ENCODE measurements at places on chromosomes 5 and 9.

DNA sequence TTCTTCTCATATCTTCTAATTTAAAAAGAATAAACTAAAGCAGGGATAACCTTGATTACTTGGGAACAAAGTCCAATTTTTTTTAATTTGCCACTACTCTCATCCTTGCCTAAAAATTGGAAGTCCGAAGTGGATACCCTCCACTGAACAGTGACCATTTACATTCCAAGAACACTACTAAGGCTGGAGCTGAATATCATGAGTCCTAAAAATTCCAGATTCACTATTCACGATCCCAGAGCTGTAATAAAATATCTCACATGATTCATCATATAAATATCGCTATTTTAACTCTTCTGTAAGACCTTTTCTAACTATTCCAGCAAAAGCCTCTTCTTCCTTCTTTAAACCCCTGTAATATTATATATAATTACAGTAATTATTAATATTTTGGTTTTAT is 57.4 kb downstream of the ATPSCKMT start:
- DNase-seq: no peak

- DNase-seq: no peak
Measured at GRCh38 chr9:33439731-33440130, 7.7 kb downstream of the AQP3 start.

DNA sequence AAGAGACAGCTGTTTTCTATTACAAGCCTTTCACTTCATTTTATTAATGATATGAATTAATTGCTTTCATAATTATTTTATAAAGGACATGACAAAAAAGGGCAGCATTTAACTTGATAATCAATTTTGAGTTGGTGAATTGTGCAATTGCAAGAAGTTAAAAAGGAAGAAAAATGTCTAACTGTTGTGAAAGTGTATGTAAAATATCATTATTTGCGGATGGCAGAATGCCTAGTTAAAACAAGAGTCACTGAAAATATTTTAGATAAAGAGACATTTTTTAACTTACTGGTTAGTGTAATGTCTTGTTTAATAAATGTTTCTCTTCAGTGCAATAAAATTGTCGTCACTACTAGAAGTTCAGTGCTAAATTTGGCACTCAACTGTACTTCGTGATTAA is 57.6 kb upstream of the HTR4 start:
- DNase-seq: no peak

DNA sequence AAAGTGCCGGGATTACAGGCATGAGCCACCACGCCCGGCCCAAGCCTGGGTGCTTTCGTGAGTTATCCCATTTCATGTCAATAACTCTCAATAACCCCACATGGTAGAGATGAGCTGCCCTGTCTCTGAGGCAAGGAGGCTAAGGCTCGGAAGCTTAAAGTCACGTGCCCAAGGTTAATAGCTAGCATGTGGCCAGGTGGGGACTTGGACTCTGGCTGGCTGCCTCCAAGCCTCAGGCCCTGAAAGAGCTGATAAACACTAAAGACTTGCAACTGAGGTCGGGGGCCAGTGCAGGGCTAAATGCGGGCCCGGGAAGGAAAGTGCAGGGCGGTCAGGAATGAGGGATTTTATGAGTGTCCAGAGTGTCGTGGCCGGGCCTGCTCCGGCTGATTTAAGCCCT is 30.9 kb upstream of the BARHL1 start:
- DNase-seq: no peak

GRCh38 chr5:171914726-171915338 is 91.6 kb downstream of the FBXW11 start:
- DNase-seq: peak; percentile 2

DNA sequence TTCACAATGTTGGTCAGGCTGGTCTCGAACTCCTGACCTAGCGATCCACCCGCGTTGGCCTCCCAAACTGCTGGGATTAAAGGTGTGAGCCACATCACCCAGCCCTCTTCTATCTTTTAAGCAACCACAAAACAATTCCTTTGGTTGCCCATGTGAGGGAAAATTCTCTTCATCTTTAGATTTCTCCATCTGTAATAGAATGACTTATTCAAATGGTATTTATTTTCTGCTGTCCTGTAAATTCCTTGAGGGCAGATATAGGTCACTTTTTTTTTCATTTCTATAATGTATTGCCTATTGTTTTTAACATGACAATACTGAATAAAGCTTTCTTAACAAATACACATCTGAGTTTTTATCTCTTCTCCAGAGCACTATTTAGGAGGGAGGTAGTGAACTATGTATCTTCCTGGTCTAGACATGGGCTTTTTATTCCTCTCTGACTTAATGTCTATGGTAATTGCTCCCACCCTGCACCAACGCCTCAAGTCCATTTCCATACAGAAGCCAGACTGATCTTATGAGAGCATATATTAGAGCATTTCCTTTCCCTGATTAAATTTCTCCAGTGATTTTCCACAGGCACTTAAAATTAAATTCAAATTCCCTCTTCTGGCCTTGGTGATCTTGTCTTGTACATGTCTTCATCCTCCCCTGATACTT is 595.6 kb downstream of the CAAP1 start:
- no peak for DNase-seq

DNA sequence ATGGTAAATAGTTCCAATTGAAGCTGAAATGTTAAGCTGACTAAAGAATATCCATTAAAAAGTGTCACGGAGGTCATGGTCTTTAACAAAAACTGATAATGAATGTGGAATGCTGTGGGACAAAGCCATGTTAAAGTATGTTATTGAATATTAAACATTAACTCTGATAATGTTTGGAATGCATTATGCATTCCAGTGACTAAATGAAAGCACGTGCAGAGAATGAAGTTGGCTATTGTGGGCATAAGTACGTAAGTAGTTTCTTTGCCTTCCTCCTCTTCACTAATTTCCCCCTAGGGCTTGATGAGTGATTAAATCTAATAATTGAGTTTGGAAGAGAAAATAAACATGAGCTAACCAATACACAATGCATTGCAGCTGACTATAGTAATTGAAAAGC is 640.4 kb upstream of the CDH10 start:
- no peak for DNase-seq

- no peak for DNase-seq
Measured at GRCh38 chr5:136246122-136246521, 53.2 kb upstream of the SMIM32 start.

- DNase-seq: peak; percentile 20
Measured at GRCh38 chr9:76082057-76082456, 191.6 kb downstream of the PCSK5 start.

GRCh38 chr9:532707-533106 is 308.8 kb upstream of the DMRT1 start:
- DNase-seq: no peak

- no peak for DNase-seq
Measured at GRCh38 chr5:112933651-112934365, 11.8 kb upstream of the REEP5 start.

- no peak for DNase-seq
Measured at GRCh38 chr5:37831821-37832534, 7.9 kb downstream of the GDNF start.

- no peak for DNase-seq
Measured at GRCh38 chr9:35757226-35757891, 3.3 kb upstream of the MSMP start.

GRCh38 chr5:148311484-148311883 is 739 bp upstream of the SPINK7 start:
- DNase-seq: no peak

GRCh38 chr5:142133330-142134206 is 25.0 kb downstream of the NDFIP1 start:
- no peak for DNase-seq

DNA sequence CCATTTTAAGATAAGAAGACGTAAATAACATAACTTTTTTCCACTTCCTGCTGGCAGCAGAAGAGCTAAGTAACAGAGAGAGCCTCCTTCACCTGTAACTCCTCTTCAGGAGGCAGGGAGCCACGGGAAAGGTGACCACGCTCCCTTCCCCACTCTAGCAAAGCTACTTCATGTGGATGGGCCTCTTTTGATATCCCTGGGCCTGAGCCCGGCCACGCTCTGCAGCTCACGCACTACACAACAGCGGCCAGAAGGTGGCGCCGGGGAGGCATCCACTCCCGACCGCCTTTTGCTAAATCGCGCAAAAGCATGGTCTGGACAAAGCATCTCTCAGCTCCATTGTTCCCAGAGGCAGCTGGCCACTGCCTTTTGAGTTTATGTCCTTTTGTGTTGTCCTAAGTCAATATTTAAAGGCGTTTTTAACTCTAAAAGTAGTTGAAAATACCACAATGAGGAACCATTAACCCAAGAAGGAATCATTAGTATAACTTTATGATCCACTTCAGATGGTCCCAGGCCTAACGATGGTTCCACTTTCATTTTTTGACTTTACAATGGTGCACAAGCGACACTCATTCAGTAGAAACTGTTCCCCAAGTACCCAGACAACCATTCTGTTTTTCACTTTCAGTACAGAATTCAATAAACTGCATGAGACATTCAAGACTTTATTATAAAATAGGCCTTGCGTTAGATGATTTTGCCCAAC is 23.6 kb downstream of the CMBL start:
- peak; percentile 84 for DNase-seq

DNA sequence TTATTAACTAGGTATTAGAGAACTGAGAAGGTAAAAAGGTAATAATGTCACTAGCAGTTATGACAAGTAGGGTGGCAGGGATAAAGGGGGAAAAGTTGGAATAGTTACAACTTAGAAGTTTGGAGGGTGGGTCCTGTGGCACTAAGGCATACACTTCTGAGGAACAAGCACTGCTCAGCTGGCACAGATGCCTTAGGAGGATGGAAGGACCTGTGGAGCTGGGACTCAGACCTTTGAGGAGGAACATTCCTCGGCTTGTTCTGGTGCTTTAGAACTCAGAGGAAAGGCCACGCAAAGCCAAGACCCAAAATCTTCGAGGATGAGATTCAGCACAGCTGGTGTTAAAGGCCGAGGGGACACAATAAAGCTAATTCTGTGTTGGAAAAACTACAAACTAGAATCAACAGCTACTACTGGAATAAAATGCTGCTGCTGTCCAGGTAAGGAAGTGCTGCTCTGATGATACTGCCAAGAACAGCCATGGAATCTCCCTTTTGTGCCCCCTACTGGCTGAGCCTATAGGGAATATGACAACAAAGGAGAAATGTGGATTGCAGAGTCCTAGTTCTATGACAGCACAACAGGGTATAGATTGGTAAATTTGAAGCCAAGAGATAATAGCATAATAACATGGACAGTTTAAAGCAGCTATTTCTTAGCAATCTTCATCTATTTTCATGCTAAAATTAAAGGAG is 126.7 kb downstream of the SLC25A46 start:
- DNase-seq: no peak

- peak; percentile 28 for DNase-seq
Measured at GRCh38 chr5:152462021-152462721, 57.1 kb upstream of the NMUR2 start.

GRCh38 chr5:58458743-58459145 is 1.1 kb downstream of the PLK2 start:
- no peak for DNase-seq

DNA sequence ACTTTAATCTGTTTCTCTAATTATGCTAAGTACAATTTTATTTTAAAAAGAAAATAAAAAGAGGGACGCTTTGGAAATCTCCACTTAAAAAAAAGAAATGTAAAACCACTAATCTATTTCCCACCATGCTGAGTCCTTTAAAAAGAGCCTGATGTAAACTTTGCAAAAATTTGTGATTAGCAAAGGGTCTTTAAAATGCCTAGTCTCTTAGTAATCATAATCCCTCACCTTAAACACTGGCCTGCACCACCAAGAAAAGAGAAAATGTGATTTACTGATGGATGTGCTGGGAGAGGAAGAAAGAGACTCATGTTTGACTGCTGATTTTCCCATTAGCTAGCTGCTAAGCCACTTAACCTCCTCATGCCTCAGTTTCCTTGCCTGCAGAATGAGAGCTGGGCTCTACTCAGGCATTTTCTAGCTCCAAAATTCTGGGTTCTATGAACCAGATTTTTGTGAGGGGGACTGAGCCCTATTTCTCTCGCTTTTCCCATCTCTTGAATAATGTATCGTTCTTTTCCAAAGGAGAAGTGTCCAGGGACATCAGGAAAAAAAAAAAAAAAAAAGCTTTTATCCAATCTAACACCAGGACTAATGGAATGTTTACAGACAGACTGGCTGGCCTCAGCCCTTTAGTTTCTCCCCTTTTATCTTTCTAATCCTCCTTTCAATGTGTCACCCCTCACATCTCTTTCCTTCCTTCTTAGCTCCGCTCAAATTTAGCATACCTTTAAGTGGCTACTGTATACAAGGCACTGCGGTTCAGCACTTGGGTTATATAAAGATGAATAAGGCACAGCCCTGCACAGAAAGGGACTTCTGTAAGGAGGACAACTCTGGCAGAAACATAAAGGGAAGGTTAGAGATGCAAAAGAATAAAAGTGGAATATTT is 312.4 kb downstream of the ARL15 start:
- DNase-seq: no peak

DNA sequence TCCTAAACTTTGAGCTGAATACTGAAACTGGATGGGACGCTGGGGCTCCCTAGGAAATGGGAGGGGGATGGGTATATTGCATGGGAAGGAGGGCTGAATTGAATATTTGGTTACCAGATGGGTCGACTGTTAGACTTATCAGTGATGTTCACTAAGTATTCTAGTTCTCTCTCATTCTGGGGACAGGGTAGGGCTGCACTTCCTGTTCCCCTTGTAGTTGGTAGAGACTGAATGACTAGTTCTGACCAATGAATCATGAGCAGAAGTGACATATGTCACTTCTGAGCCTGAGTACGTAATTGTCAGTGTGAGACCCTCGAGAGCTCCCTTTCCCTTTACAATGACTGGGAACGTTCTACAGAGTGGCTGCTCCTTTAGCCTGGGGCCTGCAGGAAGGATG is 55.5 kb upstream of the DMRT1 start:
- no peak for DNase-seq

GRCh38 chr5:51559339-51559738 is 176.1 kb downstream of the ISL1 start:
- DNase-seq: no peak

DNA sequence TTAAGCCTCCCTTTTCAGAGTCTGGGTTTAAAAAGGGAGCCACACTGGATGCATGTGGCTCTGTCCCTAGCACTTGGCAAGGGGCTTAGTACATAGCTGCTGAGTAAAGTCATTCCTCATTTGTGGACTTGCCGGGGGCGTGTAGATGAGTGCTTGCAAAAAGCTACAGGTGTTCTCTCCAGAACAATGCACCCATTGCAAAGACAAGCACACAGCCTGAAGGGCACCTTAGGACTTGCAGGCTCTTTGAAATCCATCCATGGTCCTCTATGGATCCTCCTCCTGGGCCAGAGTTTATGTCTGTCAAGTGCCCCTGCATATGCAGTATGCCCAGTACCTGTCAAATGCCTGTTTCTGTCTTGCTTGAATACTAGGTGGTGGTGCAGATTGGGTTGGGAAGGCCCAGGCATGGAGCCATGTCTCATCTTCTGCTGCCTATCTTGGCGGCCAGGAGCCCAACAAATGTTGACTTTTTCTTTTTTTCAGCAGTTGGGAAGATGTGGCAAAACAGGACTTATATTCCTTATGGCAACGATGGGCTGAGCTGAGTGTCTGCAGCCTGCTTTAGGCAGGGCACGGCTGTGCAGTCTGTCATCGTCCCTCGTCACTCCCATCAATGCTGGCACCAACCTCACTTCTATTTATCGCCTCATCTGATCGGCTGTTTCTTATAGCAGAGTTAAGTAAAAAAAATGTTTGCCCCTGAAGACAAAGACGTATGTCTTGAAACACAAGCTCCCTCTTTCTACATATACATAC is 18.5 kb upstream of the SMIM32 start:
- no peak for DNase-seq

GRCh38 chr9:90307167-90307833 is 335.3 kb downstream of the DIRAS2 start:
- no peak for DNase-seq

GRCh38 chr5:68962757-68963484 is 130.9 kb upstream of the SLC30A5 start:
- peak; percentile 68 for DNase-seq
